ENCODE measurements at places on chromosomes 1 and 21.

DNA sequence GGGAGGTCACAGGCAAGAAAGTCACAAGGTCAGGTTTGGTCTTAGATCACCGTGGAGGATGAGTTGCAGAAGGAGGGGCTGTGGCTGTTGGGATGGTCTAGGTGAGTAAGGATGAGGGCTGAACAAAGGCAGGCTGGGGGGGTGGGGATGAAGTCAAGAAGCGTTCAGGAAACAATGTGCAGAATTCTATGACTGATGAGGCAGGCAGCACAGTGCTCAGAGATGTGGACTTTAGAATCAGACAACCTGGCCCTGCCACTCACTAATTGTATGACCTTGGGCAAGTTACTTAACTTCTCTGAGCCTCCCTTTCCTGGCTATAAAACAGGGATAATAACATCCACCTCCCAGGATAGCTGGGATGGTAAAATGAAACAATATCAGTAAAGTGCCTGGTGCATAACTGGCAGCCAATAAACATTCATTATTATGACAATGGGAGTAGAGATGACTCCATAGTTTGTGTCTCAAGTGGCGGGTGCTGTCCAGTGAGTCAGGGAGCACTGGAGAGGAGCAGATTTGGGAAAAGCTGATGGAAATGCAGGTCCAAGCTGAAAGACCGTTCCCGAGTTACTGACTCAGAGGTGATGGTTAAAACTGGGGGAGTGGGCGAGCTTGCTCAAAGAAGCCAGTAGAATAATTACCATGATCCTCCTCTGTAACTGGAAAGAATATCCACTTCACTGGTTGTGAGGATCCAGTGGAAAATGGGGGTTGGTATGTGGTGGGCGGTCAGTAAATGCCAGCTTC is 2.1 kb downstream of the TIE1 start:
- DNase-seq: no peak

GRCh38 chr1:102970496-102971078 is 137.7 kb downstream of the COL11A1 start:
- DNase-seq: no peak

GRCh38 chr1:203520315-203520714 is 26.4 kb downstream of the OPTC start:
- no peak for DNase-seq

DNA sequence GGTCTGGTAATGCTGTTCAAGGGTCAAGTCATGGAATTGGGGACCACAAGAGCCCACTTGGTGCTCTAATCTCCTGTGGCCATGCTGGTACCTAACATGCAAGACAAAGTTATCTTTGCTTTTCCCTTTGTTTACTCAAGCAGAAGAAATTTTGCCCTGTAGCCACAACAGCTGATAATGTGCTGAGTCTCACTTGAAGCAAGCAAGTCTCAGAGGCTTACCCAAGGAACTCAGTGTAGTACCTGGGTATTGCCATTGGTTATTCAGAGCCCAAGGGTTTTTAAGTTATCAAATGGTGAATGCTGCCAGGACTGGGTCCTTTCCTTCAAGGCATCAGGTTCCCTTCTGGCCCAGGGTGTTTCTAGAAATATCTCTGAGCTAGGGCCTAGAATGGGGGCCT is 198.9 kb upstream of the RNPC3 start:
- no peak for DNase-seq

DNA sequence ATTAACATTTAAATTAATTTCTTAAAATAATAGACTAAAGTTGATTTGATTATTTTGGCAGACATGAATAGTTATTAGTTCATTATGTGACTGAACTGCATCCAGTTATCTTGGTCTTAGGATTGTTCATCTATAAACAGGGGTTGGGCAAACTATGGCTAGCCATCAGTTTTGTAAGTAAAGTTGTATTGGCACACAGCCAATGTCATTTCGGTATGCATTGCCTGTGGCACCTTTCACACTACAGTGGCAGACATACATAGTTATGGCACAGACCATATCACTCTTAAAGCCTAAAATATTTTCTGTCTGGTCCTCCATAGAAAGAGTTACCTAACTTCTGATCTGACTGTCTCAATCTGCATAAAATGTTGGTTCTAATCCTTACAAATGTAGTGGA is 27.2 kb downstream of the ADGRL2 start:
- no peak for DNase-seq

DNA sequence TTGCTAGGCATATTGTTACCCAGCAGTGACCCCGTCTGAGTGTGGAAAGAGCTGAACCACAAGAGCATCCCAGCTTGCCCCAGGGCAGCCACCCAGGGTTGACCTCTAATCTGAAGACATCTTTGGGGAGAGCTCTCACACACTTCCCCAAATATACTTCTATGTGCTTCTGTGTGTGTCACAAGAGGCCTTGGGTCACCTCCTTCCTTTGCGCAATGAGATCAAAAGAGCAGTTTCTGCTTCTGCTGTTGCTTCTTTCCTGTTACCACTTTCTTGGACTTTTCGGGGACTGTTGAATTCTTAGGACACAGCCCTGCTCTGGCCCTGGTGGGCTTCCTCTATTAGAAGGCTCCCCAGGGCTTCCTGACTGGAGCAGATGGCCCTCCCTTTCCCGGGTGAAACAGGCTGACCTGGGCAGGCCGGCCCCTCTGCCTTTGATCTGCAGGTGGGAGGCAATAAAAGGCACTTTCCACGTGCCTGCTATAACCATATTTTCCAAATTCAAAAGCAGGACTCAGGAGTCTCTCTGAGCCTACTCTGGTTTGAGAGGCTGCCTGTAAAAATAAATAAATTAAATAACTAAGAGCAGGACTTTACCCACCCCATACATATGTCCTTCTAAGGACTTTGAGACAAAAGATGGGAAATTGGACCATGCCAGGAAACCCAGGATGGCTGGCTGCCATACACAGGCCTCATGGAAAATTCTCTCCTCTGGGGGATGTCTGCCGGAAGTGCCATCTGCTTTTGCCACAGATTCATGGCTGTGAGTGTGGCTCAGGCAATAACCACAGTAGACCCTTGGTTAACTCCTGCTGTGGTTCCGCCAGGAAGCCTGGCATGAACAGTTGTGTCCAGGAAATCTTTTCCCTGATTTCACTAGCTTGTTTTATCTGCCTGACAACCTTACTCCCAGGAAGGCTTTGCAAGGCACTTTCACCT is 28.3 kb upstream of the RCSD1 start:
- DNase-seq: no peak
